Dermis microvascular lymphatic vessel endothelial cell (primary cell): ENCODE measurements at places on chromosomes 16 and 17. TPM values are rescaled to one million over a fixed set of nuclear protein-coding genes. Genes with fewer than 3 reads are reported as not detected.

DNA sequence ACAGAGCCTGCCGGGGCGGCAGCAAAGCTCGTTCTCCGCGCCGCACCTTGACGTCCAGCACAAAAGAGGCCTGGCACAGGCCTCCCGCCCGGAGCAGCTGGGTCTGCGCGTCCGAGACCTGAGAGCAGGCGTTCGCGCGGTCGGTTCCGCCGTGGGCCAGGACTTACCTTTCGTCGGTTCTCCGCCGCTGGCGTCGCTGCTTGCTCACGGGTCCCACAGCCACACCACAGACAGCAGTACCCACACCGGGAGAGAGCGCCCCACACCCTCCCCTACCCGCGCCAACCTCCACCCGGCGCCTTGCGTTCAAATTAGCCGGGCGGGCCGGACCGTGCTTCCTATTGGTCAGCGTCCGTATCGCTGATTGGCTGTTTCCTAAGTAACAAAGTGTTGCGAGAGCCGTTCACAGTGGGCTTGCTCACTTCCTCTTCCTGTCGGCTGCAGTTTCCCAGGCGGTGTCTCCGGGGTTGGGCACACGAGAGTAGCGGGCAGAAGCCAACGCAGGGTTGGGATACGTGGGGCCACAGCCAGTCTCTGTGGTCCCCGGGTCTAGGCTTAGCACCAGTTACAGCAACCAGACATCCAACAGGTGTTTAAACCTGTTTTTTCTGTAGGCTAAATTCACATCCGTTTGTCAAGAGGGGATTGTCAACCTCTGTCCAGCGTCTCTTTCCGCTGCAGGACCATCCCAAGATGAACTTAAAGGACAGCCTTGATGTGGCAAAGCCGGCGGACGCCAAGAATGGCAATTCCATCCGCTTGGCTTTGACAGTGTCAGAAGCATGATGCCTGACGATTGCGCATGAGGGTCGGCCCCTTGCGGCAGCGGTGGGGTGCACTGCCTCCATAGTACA is at the start of gene KIF18B:
Gene KIF18B (minus strand): TSS at position 313 of the 854 bp plus-strand sequence. CDS start 11,429 bp downstream, outside the sequence.
- peak; percentile 97 for DNase-seq

GRCh38 chr16:12168074-12169000 is 191.8 kb downstream of the SNX29 start:
- no peak for DNase-seq

- DNase-seq, result no peak
Measured at GRCh38 chr16:88306411-88306810, 76.3 kb upstream of the ZNF469 start.

- no peak for DNase-seq
Measured at GRCh38 chr17:54745862-54746261, 154.8 kb upstream of the TOM1L1 start.

GRCh38 chr17:39562976-39563375 is 44.7 kb downstream of the NEUROD2 start:
- no peak for DNase-seq

DNA sequence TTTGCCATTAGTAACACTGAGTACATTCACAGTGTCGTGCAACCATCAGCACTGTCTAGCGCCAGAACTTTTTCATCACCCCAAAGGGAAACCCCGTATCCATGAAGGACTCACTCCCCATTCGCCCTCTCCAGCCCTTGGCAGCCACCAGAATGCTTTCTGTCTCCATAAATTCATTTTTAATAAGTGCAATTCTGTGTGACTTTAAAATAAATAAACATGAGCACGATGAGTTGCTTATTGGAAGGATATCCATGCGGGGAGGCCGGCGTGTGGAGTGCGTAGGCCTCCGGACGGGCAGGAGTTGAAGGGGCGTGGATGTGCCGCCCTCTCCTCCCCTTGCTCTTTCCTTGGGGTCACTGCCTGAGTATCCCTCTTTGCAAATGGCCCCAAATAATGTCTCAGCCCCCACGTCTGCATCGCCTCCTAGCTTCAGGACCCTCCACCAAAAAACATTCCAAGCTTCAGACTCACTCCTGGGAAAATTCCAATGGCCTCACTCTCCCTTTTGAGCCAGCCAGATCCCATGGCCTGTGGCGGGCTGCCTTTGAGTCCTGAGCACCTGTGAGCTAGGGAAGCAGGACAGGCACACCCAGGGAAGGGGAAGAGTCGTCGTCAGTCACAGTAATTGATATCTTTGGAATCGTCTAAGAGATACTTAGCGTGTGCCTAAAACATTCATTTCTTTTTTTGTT is 306.3 kb downstream of the SEC14L1 start:
- no peak for DNase-seq

DNA sequence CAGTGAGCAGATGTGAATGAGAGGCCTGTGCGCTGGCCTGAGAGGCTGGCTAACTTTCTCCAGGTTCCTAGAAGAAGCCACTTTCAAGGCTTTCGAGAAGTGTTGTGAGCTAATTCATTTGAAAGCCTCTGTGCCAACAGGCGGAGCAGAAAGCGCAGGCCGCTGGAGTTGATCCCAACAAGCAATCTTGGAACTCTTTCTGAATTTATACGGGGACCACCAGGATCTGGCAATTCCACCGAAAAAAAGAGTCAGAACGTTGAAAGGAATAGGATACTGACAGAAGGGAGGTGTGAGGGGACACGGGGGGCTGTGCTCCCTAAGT is 71.3 kb upstream of the METRNL start:
- no peak for DNase-seq

The SEC14L5 gene
- total RNA-seq, result under 0.01 and 0.13 TPM in 2 replicates

The CEP20 gene
- total RNA-seq, result 18.0 and 18.7 TPM in 2 replicates

The AIPL1 gene
- total RNA-seq, result not detected in 2 replicates

The PIEZO1 gene
- total RNA-seq, result 238 and 422 TPM in 2 replicates
